ENCODE measurements at places on chromosomes 1 and 21. TPM values are rescaled to one million over a fixed set of nuclear protein-coding genes. Genes with fewer than 3 reads are reported as not detected.

The ZNF648 gene
- not detected for total RNA-seq

The SPATA46 gene
- total RNA-seq = not detected

The RCAN3 gene
- total RNA-seq = 57.2 TPM

The SPAG17 gene
- not detected for total RNA-seq

The REN gene
- not detected for total RNA-seq

The LYPLAL1 gene
- 32.1 TPM for total RNA-seq

The LRRC3 gene
- not detected for total RNA-seq

The GNG4 gene
- not detected for total RNA-seq

The TRIM67 gene
- total RNA-seq = 0.06 TPM

The ELAPOR1 gene
- total RNA-seq = 0.35 TPM

The SEMA4A gene
- total RNA-seq = 196 TPM

The INKA2 gene
- 12.2 TPM for total RNA-seq

The C1orf210 gene
- total RNA-seq = not detected

The CFHR4 gene
- not detected for total RNA-seq

The PATJ gene
- total RNA-seq = 0.95 TPM

The ADAM30 gene
- not detected for total RNA-seq

The TNFRSF4 gene
- 1.4 TPM for total RNA-seq

The MINDY1 gene
- total RNA-seq = 13.8 TPM

The OR2W3 gene
- total RNA-seq = not detected

The S100A12 gene
- total RNA-seq = not detected

The CLCA4 gene
- total RNA-seq = not detected

The CNIH3 gene
- 0.83 TPM for total RNA-seq

The SPRR2G gene
- not detected for total RNA-seq

The S100A9 gene
- total RNA-seq = not detected

The JAM2 gene
- total RNA-seq = 1.4 TPM

The AMY1B gene
- total RNA-seq = not detected

The CCT3 gene
- total RNA-seq = 321 TPM

The FMO4 gene
- 2.6 TPM for total RNA-seq

The HES4 gene
- total RNA-seq = not detected

The SPATA1 gene
- total RNA-seq = 1.4 TPM

The ITLN1 gene
- total RNA-seq = not detected

The KRTAP27-1 gene
- not detected for total RNA-seq

The FALEC gene
- 1.9 TPM for total RNA-seq

The RNF207 gene
- not detected for total RNA-seq

The BRINP2 gene
- not detected for total RNA-seq

The DNALI1 gene
- not detected for total RNA-seq

The NBPF14 gene
- 22.4 TPM for total RNA-seq

The DDAH1 gene
- total RNA-seq = not detected

The CRB1 gene
- total RNA-seq = not detected

The VHLL gene
- total RNA-seq = not detected

The AMY1C gene
- not detected for total RNA-seq

The PODN gene
- not detected for total RNA-seq

The SELE gene
- total RNA-seq = not detected

The ARMH1 gene
- 7.9 TPM for total RNA-seq

The AMY2A gene
- not detected for total RNA-seq

The RSPO1 gene
- total RNA-seq = not detected

The SELP gene
- not detected for total RNA-seq

The SYT6 gene
- total RNA-seq = not detected

The RHOU gene
- total RNA-seq = not detected

The ACKR1 gene
- not detected for total RNA-seq
